ENCODE measurements at places on chromosomes 4 and X.

DNA sequence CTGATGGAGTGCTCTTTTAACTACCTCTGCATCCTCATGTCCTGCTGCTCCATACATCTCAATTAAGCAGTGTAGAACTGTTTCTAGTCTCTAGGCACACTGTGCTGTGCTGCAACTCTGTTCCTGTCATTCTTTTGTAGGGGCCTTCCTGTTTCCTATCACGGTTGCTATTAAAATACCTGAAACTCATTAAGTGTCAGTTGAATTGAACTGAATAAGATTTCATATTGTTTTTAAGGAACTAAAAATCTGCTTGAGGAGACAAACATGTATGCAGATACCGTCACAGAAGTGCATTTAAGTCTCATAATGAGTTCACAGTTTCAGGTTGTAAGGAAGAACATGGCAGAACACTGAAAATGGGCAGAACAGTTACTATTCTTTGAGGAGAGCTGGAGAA is 170.1 kb downstream of the LARP7 start:
- no peak for DNase-seq
- no peak overlapping the region for H3K4me3 ChIP-seq
- H3K36me3 ChIP-seq: no peaks in the 10 kb centered on the region
- no peaks in the 10 kb centered on the region for H3K4me1 ChIP-seq
- H3K27me3 ChIP-seq: no peaks in the 10 kb centered on the region

DNA sequence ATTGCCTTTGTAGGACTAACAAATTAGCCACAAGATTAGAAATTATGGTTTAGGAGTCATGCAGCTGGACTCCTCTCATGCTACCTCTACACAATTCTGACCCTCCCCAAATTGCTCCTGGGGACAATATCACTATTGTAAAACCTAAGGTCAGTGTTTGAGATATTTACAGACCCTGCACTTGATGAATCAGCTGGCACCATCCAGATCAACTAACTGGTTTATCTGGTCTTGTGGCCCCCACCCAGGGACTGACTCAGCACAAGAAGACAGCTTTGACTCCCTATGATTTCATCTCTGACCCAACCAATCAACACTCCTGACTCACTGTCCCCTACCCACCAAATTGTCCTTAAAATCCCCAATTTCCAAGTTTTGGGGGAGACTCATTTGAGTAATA is 192.4 kb downstream of the STPG2 start:
- DNase-seq: no peak
- H3K4me3 ChIP-seq: no peak overlapping the region
- H3K36me3 ChIP-seq: no peaks in the 10 kb centered on the region

DNA sequence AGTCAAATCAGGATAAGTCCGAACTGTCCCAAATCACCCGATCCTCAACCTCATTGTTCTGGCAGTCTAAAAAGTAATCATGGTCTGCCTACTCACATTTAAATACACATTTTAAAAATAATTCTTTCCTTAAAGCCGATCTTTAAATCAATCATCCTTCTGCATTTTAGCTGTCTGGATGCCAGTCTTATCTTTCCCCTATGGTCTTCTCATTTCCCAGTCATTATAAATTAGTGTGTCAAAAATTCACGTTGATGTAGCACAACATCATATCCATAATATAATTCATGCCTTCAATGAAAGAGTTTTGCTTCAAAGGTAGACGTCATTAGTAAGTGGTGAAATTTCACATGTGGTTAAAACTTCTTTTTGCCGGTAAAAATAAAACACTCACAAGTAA is 108.1 kb upstream of the FRG1 start:
- H3K4me3 ChIP-seq: no peak overlapping the region
- no peak for DNase-seq
- H3K4me1 ChIP-seq: no peaks in the 10 kb centered on the region
- H3K36me3 ChIP-seq: no peaks in the 10 kb centered on the region

GRCh38 chr4:113636877-113637276 is 124.7 kb downstream of the CAMK2D start:
- no peaks in the 10 kb centered on the region for H3K36me3 ChIP-seq
- H3K4me3 ChIP-seq: no peak overlapping the region
- peak overlapping the region; percentile 48 for H3K27ac ChIP-seq
- H3K27me3 ChIP-seq: no peaks in the 10 kb centered on the region
- H3K4me1 ChIP-seq: peaks cover 33% of the 10 kb centered on the region

DNA sequence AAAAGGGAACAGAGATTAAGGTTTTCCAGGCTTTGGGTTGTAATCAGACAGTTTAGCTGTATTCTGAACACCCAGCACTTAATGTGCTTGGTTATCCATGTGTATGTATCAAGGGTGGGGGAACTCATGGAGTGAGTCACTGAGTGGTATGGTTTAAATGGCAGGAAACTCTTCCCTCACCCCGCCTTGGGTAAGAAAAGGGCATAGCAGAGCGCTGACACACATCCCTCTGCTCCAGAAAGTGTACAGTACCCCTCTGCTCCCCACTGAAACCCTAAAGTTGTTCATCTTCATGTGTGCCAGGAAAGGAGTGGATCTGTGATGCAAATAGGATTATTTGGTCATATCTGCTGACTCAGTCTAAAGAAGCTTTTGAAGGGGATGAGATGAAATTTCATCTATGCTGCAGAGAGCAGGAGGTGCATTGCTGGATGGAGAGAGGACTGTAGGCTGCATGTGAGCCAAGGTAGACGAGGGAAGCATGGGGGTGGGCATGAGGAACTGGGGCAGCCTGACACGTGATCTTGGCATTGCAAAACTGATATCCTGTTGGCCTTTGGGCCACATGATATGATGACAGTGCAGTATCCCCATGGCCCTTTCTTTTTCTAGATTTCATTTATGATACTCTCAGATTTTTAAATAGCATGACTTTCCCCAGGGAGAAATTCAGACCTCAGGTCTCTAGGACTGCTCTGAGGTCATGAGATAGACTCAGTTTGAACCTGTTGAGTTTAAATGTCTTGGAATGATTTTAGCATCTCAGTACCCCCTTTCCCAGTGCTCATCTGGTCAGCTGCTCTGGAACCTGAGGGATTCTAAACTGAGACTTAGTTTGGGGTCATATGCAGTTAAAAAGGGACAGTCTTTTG is 84.8 kb downstream of the TMEM164 start:
- H3K4me1 ChIP-seq: peaks cover 23% of the 10 kb centered on the region
- no peaks in the 10 kb centered on the region for H3K27me3 ChIP-seq
- peak overlapping the region; percentile 36 for H3K27ac ChIP-seq
- no peak overlapping the region for H3K4me3 ChIP-seq
- no peak for DNase-seq

DNA sequence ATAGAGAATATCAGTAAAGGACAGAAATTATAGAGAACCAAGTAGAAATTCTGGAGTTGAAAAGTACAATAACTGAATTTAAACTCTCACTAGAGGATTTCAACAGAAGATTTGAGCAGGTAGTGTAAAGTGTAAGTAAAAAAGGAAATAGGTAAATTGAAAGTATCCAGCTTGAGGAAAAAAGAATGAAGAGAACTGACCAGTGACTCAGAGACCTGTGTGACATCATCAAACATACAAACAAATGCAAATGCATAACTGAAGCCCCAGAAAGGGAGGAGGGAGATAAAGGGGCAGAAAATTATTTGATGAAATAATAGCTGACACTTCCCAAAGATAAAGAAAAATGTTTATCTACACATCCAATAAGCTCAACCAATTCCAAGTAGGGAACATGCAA is 8.3 kb upstream of the SPON2 start:
- no peak overlapping the region for H3K4me3 ChIP-seq
- DNase-seq: no peak
- no peak overlapping the region for H3K27ac ChIP-seq
